ENCODE measurements at places on chromosomes 3 and 15.

DNA sequence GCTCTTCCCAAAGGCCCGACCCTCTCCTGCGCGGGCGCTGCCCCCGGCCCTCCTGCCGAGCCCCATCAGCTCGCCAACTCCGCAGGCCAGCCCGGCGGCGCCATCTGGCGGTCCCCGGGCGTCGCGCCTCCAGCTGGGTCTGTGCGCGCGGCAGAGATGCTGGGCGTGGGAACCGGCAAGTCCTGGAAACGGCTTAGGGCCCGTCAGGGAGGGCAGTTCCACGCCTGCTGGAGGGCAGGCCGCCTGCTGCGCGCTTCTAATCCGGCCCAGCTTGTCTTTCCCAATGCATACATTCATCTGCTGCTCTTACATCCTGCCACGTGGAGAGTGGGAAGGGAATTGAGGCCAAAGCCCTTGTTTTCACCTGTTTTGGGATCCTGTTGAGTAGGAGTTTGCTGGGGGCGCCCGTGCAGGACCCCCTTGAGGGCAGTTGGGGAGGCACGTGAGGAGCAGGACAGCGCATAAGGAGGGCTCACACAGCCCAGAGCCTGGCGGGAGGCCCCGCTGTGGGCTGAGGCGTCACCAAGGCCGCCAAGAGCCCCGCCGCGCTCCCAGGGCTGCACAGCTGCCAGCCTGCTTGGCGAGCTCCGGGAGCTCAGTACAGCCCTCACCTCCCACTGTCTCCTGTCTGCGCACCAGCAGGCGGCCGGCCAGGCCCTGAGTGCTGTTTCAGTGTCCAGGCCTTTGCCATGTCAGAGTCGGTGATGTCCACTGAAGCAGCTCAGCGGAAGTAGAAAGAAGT lies 165.6 kb downstream of the NSMCE3 start:
- peak; percentile 25 for DNase-seq

- peak; percentile 29 for DNase-seq
Observed at GRCh38 chr3:138867996-138868395, 33.3 kb upstream of the PIK3CB start.

- DNase-seq: no peak
Observed at GRCh38 chr3:157132936-157133335, 27.0 kb downstream of the CCNL1 start.

- DNase-seq: no peak
Observed at GRCh38 chr3:188391592-188391991, 237.6 kb downstream of the LPP start.

DNA sequence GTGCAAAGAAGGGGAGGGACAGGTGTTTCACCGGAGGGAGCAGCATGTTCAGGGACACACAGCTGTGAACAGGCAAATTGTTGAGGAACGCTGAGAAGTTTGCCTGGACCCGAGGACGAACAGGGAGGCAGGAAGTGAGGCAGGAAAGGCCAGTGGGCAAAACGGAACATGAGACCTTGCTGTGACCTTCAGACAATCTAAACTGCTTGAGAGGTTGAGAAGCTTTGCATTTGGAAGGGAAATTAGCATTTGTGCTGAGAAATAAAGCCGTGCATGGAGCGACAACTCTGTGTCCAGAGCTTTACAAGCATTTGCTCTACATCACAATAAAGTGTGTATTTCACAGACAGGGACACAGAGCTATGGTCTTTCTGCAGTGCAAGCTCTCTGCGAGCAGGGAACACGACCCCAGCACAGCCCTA lies 47.9 kb downstream of the CDC25A start:
- DNase-seq: no peak

DNA sequence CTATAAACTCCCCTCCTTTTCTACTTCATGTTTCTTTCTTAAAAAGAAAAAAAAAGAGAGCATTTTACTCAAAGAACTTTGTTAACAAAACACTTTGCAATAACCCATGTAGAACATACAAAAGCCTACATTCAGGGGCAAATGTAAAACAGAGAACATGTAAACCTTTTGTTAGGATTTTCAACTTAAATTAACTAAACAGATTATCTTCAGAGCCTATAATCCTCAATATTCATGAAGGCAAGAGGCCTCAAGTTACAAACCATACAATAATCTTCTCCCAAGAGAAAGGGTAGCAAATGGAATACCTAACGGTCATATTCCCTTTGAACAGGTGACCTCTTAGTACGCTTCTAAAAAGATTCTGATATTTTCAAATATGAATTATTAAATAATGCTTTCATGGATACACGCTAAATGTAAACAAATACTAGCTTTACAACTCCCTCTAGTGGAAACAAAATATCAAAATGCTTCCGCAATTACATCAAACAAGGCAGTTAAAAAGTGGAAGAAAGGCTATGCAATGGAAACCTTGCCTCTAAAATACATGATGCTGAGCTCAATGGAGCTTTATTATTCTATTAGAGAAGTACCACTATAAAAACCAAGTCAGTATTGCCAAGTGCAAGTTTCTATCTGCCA lies 9.9 kb downstream of the CEP152 start:
- DNase-seq: peak; percentile 13

- no peak for DNase-seq
Observed at GRCh38 chr15:67968966-67969365, 85.1 kb upstream of the PIAS1 start.

- no peak for DNase-seq
Observed at GRCh38 chr15:46955576-46955975, 761.7 kb upstream of the SEMA6D start.

DNA sequence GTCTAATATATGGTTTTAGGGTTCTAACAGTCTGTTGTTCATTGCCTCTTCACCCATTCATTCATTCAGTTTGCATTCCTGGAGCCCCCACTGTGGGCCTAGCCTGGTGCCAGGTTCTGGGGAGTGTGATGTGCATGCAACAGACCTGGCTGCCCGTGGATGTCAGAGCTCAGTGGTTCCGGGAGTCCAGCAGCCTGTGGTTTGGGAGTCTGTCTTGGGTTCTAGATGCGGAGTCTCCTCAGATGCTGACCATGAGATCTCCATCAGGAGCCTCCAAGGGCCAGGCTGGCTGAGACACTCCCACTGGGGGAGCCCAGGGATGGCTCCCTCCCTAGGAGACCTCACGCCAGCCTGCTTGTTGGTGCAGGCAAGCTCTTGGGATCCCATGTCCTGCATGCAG lies 92.1 kb upstream of the SEC13 start:
- no peak for DNase-seq

DNA sequence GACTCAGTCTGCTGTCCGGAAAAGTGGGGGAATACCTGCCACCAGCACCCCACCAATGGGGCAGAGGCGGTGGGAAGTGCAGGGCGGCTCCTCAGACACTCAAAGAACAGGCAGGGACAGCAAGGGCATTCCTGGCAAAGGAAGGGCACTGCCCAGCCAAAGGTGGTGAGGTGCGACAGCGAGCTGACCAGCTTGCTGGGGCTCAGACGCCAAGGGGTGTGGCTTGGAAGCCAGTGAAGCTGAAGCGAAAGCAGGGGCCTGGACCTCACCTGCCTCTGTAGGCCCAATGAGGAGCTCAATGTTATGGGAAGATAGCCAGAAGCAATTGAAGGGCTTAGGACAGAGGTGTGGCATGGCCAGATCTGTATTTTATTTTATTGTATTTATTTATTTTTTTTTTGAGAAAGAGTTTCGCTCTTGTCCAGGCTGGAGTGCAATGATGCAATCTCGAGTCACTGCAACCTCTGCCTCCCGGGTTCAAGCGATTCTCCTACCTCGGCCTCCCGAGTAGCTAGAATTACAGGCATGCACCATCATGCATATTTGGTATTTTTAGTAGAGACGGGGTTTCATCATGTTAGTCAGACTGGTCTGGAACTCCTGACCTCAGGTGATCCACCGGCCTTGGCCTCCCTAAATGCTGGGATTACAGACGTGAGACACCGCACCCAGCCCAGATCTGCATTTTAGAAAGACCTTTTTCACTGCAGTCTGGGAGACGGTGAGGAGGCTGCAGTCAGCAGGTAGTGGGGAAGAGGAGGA lies 4.4 kb upstream of the LMAN1L start:
- DNase-seq: no peak

DNA sequence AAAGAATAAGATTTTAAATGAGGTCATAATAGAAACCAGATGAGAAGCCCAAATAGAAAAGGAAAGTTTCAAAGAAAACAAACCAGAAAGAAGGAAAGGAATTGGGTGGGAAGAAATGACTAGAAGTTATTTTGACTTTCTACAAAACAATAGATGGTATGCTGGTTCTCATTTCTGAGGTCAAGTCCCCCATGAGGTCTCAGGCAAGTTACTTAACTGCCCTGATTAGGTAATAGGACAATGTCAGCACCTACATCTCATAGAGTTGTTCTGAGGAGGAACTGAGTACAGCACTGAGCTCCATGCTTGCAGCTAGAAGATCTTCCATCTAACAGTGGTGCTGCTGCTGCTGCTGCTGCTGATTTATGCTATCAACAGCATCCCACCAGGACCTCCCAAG lies 185.9 kb downstream of the ERC2 start:
- DNase-seq: no peak

DNA sequence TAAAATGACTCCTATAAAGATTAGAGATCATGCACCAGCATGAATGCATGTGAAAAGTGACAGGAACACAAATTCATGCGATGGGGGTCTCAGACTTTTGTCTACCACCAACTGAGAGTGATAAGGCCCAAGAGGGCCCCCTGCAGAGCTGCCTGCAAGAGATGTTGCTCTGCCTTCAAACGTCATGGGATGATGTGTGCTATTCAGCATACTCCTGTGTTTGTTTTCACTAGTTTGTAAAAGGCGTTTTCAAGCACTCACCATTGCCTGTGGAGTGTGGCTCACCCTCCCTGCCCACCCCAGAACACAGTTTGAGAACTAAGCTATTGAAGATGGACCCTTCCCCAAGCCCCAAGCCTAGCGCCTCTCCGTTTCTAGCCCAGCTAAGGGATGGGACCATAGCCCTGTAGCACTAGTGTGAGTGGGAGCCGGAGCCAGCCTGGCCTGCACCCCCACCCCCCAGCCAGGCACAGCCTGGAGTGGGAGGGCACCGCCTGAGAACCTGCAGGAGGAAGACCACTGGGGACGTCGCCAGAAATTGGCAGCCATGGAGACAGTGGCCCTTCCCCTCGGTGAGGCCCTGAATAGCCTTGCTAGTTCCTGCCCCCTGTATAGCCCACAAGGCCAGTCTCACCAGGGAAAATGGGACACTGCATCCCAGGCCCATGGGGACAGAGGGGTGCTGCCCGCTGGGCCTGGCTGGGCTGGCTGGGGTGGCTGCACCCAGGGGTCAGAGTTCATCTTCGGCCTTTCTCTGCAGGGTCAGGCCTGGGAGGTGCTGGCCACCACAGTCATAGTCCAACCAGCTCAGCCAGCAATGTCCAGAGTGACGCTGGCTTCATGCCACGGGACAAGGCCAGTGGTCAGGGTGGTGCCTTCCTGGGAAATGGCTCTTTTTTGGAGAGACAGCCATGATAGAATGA lies 22.6 kb upstream of the KLF13 start:
- DNase-seq: no peak

DNA sequence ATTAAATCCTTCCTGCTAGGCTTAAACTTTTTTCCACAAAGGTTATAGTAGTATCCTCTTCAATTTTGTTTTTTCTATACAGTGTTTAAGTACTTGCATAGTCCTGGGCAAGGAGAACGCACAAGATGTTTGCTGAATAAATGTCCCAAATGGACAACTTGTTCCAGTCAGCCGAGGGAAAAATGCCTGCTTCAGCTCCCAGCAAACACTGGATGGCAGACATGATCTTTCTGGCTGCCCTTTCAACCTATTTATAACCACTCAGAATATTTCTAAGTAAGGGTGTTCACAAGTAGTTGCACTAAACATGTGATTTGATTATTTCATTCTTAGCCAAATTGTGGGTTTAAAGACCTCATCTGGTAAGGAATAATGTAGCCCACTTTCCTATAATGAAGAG lies 29.8 kb downstream of the GNB4 start:
- DNase-seq: peak; percentile 20

DNA sequence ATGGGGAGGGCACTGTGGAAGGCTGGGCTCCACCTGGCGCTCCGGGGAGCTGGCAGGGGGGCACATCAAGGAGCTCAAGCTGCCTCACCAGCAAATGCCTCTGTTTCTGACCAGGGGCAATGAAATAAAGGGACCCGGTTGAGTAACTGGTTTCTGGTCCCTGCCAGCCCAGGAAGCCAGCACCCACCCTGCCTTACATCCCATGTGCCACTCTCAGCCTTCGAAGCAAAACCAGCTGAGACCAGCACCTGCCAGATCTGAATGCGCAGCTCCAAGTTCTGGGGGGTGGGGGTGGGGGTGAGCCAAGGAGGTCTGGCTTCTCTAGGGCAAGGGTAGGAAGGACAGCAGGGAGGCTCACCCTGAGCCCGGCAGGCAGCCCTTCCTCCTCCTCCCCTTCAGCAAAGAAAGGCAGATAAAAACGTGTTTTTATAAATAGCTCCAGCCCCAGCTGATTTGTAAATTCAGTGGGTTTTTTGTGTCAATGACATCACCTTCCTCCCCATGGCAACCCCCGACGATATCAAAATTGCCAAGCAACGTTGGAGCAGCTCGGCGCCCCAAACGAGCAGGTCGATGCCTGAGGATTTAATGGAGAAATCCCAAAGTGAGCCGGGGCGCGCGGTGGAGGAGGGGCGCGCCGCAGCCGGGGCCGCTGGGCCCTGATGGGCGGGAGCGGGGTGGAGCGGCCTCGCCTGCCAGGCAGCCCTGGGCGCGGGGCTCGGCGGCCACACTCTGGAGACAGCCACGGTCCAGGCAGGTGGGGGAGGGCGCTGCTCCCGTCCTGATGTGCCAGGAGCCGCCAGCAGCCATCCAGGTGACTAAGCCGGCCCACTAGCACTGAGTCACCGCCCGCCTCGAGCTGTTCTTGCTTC lies at the start of gene PAK6:
PAK6 (plus strand) TSS at position 532 of the 872 bp plus-strand sequence. CDS start 25,723 bp downstream, outside the sequence.
- peak; percentile 65 for DNase-seq

DNA sequence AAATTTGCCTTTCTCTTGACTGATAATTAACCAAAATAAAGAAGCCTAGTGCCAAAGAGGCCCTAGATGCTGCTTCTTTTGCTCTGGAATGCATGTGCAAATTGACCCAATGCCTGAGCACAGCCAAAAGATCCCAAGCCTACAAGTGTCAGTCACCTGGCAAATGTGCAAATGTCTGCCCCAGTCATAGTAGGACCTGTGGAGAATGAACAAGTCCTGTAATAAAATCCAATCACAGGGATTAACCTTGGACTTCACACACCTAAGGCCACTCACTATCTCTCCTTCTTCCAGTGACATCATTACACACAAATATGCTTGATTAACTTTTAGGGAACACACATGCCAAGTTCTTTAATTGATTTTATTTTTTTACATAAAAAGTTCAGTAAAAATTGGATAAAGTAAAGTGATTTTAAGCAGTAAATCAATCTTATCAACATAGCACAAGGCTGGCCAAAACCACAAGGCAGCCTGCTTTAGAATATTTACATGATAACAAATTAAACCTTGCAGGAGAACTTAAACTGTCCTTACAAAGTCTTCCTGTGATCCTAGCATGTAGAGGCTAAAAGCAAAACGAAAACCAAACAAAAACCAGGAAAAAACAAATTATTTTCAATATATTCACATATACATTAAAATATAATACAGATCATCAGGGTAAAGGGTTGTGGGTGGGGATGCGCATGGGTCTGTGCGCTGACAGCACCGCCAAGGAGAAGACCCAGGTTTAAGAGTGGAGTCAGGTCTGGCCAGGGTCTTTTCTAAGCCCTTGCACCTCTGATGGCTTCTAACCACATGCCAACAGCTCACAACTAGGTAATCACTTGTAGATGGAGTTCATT lies 36.8 kb downstream of the NBEAL2 start:
- DNase-seq: no peak
